Bladder microvascular endothelial cell (primary cell): ENCODE measurements at places on chromosomes 5 and 9. TPM values are rescaled to one million over a fixed set of nuclear protein-coding genes. Genes with fewer than 3 reads are reported as not detected.

Gene LOX
- total RNA-seq: 73.7 and 90.4 TPM in 2 replicates

Gene SLC36A2
- total RNA-seq: not detected in 2 replicates

Gene PCDHA10
- total RNA-seq: under 0.01 and 0.13 TPM in 2 replicates

Gene ADAMTS12
- total RNA-seq: 0.65 and 1.3 TPM in 2 replicates

Gene C1QTNF3
- total RNA-seq: 0.65 and 1.4 TPM in 2 replicates

Gene NUDT2
- 19.1 and 50.8 TPM in 2 replicates for total RNA-seq

Gene SLC6A7
- total RNA-seq: not detected in 2 replicates

Gene PCDHB9
- 0.16 and 0.31 TPM in 2 replicates for total RNA-seq

Gene IFNA13
- not detected in 2 replicates for total RNA-seq
